LNCaP clone FGC (cell line): ENCODE measurements at places on chromosomes 7 and 10.

GRCh38 chr7:12635830-12636229 lies 51.6 kb upstream of the ARL4A start:
- DNase-seq, result no peak

DNA sequence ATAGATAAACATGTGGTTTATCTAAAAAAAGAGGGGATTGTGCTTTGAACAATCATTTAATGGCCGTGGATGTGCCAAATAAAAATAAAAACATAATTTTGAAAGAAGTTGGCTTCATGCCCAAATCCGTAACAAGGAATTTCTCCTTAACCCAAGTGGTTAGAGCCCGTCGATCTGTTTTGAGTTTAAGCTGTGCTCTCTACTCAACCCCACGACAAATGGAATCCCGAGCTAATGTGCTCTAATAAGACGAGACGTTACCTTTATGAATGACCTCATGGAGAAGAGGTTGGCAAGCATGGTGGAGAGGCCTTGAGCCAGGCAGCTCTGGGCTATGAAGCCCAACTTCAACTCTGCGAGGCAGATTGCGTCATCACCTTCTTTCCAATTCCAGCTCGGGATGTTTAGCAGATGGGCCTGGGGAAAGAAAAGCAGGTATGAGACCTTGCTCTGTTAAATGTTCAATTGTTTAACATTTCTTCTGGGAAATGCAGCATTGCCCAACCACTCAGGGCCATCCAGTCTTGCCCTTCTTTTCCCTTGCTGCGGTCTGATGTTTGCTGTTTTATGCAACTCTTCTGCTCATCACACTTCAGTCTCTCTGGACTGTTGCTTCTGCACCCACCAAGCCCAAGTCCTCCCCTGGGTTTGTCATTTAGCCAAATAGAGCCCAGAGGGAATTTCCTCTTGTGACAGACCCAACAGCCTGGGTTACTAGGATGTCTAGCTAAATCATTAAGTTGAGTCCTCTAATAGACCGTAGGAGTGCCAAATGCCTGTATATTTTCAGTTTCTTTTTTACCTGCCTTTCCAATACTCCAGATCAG lies 564.6 kb downstream of the KCNMA1 start:
- DNase-seq, result no peak

- DNase-seq, result no peak
Measured at GRCh38 chr10:71634531-71635164, 84.9 kb downstream of the C10orf105 start.

DNA sequence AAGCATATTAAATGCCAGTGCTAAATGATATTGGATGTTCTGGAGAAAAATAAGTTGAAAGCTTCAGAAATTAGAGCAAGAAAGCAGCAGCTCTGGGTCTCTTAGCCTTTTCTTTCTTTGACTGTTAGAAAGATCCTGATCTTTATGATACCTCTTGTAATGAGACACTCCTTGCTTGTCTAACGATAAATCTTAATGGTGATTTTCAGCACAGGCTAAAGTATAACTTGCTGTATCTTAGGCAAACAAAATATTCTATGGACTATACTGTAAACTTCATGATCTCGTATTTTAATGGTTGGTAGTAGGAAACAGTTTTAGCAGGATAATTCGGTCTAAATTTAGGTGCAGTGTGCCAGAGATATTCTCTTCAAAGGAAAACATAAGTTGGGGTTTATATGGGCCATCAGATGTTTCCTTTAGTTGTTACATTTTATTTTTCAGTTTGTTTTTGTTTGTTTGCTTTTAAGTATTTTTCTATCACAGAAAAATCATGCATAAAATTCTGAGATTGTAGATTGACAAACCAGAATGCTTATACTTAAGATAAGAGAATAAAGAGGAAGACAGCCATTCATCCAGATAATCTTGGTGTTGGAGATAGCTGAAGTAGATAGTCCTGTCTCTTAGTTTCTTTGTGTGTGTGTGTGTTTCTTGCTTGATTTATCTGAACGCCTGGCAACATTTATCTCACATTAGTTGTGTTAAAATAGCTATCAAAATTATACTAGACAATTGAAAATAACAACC lies 4.7 kb downstream of the CASD1 start:
- no peak for DNase-seq

DNA sequence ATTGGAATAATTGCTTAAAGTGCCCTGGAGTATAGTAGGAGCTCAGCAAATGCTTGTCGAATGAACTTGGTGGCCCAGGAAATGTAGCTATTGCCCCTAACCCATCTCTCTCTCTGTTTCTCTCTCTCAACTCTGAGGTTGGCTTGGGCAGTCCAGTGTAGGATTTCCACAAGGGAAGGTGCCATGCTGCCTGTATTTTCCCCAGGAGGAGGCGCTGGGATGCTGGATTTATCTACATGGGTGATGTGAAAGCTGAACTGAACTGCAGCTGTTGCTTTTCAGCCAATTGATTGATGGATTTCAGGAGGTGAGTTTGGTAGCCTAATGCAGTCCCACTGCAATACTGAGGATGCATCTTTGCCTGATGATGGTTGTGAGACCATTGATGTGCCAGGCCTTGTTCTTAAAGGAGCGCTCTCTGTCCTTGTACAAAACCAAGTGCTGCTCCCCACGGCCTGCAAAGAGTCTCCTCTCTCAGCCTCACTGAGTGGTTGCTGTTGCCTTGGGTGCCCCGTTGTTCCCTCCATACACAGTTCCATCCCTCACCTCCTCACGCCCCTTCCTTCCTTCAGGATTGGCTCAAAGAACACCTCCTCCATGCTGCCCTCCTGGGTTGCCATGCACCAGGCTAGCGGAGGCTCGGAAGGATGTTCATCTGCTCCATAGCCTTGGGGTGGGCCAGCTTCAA lies 200.6 kb downstream of the GLRX3 start:
- no peak for DNase-seq

DNA sequence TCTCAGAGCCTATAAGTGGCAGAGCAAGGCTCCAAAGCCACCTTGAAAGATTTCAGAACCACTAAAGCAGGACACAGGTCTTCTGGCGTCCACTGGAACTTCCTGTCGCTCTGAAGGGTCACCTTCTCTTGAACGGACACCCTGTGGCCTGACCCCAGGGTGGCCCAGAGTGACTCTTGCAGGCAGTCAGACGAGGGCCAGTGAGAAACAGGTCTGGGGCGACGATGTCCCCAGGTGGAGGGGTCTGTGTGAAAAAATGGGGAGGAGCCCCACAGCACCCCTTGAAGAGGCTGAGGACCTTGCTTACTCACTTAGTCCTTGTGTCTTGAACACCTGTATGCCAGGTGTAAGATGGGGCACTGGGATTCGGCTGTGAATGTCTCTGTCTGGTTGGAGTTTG lies 946 bp upstream of the RASGEF1A start:
- no peak for DNase-seq

DNA sequence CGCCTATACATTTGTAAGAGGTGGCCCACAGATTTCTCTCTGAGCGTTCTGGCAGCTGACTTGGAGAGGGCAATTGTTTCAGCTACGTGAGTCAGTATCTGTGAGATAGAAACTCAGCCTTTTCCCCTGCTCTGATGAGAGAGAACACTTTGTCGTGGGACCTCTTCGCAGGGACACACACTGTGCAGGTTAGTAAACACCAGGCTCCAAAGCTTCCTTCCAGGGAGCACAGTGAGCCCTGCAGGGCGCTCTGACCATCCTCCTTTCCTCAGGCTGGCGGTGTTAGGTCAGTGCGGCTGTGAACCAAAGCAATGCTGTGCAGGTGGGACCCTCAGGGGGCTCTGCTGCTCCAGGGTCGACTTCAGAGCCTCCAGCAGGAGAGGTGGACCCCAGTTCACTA lies 152.2 kb upstream of the TCF7L2 start:
- no peak for DNase-seq

GRCh38 chr10:114526126-114526503 lies 121.8 kb upstream of the AFAP1L2 start:
- DNase-seq, result no peak

- DNase-seq, result no peak
Measured at GRCh38 chr7:46679671-46680070, 758.6 kb upstream of the IGFBP3 start.

GRCh38 chr10:103685880-103686669 lies 169.3 kb downstream of the SH3PXD2A start:
- DNase-seq, result peak; percentile 65

DNA sequence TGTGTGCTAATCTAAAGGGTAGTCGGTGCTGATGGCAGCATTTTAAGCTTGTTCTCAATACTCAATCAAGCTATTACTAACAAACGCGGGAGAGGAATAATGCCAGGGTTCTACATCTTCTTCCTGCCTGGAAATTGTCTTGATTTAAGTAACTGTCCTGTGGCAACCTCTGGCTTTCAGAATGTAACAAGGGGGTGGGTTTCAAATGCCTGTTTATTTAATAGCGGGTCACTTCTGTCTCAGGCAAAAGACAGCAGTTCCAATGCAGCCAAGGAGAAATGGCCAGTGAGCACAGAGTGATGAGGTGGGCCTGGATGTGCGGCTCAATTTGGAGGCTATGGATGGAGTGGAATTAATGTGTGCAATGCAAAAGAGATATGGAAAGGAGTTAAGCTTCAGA lies 692.4 kb downstream of the KCNMA1 start:
- DNase-seq, result no peak

DNA sequence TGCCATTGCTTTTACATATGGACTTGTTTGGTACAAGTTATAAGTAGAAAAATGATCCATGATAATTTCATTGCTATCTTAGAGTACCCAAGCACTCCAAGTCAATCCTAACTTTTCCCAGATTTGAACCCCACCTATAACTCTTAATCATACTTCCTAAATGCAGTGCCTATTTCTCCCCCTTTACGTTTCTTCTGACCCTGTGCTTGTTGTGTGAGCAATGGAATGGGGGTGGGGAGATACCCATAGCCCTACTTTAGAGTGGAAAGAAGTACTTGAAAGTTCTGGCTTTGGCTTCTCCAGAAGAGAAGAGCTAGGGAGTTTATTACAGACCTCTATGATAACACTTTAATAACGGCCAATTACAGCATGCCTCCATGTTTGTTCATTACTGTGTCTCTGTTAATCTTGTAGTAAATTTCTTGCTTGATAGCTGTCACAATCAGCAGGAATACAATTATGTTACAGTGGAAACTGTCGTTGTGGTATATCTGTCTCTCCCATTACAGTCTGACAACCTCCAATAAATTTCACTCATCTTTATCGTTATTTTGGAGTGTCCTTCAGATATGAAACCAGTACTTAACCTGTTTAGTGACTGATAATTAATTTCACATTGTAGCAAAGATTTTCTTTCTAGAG lies 34.0 kb downstream of the CNPY1 start:
- DNase-seq, result no peak

- DNase-seq, result no peak
Measured at GRCh38 chr10:15176269-15176668, 7.8 kb upstream of the NMT2 start.

DNA sequence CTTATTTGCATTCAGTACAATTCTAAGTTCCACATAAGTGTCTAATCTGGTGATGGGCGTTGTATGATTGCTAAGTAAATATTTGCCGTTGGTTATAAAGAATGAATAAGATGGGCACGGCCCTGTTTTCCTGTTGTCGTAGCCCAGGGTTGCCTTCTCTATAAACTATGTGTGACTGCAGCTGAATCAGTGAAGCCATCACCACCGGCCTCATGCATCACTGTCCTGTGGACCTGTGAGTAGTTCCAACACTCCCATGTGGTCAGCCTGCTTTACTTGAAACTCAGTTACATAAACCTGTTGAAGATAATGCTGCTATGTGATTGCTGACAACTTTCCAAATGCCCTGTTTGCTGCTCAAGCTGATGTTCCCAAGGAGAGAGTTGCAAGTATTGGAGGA lies 21.6 kb upstream of the KLF6 start:
- no peak for DNase-seq

DNA sequence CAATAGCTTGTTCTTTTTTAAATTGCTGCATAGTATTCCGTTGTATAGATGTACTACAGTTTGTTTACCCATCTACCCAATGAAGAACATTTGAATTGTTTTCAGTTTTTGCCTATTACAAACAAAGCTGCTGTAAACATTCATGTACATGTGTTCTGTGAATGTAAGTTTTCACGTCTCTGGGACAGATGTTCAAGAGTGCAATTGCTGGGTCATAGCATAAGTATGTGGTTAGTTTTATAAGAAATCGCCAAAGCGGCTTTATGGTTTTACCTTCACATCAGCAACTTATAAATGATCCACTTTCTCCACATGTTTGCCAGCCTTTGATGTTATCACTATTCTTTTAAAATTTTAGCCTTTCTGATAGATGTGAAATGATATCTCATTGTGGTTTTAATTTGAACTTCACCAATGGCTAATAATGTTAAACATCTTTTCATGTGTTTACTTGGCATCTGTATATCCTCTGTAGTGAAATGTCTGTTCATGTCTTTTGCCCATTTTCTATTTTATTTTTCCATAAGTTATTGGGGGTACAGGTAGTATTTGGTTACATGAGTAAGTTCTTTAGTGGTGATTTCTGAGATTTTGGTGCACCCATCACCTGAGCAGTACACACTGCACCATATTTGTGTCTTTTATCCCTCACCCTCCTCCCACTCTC lies 73.5 kb downstream of the TBXAS1 start:
- DNase-seq, result no peak

DNA sequence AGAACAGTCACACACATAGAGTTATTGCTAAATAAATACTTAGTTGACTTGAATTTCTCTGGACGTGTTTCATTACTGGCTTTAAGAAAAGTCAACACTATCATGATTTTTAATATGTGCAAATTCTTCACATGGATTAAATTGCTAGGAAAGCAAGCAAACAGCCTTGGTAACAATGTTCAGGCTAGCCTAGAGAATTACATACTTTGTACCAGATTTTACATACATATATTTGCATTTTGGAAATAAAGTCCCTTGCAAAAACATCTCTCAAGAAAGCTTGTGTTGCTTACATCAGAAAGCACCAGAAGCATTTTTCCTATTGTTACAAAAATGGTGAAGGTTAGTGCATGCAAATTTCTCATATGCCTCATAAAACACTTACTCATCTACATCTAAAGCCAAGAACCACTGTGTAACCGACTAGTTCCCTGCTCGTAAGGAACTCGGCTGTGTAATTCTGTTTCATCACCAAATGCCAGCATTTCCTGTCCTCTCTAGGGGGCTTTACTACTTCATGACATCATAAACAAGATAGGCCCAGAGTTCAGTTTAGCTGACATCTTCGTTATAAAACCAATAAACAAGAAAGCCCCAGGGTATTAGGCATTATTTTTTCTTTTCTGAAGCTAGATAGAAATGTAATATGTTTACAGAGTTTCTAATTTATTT lies 87.8 kb downstream of the CFAP58 start:
- DNase-seq, result no peak

GRCh38 chr7:135210888-135211178 lies 493 bp downstream of the WDR91 start:
- DNase-seq, result no peak

GRCh38 chr7:86653919-86654659 lies 10.4 kb downstream of the GRM3 start:
- DNase-seq, result no peak

GRCh38 chr10:14548474-14548873 lies 217.8 kb upstream of the FRMD4A start:
- no peak for DNase-seq

DNA sequence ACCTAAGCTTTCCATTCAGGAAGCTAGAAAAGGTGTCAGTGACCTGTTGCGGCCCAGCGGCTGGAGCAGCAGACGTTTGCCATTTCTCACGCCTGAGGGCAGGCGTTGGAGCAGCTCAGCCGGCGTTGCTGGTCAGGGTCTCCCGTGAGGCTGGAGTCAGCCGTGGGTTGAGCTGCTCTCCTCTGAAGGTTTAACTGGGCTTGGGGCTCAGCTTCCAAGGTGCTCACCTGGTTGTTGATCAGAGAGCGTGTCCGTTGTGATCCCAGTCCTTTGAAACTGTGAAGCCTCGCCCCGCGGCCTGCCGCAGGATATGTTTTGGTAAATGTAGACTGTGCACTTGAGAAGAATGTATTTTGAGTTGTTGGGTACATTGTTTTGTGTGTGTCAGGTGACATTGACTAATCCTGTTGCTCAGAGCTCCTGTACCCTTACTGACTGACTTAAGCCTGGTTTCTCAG lies 20.6 kb upstream of the PWWP2B start:
- DNase-seq, result no peak
